ENCODE measurements at places on chromosomes 4 and X.

DNA sequence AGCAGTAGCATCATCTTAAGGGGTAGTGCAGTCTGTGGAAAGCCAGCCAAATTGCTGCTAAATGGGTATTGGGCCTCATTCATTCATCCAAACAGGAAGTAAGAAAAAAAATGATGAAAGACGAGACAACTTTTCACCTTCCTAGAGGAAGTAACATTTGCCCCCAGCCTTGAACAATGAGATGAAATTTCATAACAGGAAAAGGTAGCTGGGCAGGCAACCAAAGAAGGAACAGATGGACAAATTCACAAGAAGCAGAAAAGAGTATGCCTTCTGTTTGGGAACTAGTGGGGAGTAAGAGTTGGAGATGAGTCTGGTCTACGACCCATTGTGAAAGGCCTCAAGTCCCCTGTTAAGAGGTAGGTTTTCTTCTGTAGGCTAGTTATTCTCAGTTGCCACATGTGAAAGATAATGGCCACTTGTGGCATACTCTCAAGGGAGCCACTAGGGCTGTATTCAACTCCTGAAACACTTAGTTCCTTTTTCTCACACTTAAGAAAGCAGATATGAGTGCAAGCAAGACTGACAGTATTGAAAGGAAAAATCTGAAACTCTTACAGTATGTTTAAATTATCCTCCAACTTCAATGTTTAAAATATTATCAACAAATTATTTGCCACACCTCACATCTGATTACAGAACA lies 190.4 kb downstream of the AR start:
- DNase-seq: no peak

GRCh38 chr4:71186566-71187403 lies 152.0 kb upstream of the SLC4A4 start:
- no peak for DNase-seq

GRCh38 chr4:6076391-6076790 lies 58.2 kb upstream of the C4orf50 start:
- no peak for DNase-seq

- no peak for DNase-seq
Observed at GRCh38 chrX:109448282-109448938, 33.5 kb downstream of the GUCY2F start.

DNA sequence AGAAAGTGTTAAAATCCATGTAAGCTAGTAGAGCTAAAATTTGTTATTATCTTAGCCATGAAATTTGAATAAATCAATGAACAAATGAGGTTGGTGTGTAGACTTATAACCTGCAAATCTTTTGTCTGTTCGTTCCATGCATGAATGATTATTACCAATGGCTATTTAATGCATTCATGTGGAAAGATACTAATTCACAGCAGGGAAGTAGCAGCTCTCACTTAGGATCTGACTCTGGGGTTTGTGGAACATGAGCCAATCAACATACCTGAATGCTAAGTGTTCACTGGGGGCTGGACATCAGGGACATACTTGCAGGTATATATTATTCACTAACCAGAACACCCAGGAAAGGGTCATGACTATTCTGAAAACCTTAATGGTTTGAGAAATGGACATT lies 444.1 kb downstream of the STIM2 start:
- DNase-seq: no peak

DNA sequence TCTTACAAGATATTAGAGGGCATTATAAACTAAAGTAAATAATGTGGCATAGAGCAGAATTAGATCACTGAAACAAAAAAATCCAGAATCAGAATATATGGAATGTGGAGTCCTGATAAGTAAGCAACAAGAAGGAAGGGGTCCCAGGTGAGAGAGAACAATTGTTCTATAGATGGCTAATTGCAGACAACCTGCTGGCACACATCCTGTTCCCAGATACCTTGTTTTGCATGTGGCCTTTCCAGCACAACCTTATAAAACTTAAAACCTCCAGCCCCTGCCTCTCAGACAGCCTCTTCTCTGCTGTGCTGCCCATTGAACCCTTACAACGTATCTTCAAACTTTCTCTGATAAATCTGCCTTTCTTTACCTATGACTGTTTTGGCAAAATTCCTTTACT lies 4.7 kb upstream of the ZNF674 start:
- no peak for DNase-seq

- DNase-seq: no peak
Observed at GRCh38 chr4:122500852-122501501, 44.5 kb upstream of the IL2 start.

GRCh38 chr4:9931146-9931545 lies 90.2 kb downstream of the SLC2A9 start:
- DNase-seq: no peak

- DNase-seq: no peak
Observed at GRCh38 chrX:34813618-34814017, 129.0 kb upstream of the FAM47B start.

DNA sequence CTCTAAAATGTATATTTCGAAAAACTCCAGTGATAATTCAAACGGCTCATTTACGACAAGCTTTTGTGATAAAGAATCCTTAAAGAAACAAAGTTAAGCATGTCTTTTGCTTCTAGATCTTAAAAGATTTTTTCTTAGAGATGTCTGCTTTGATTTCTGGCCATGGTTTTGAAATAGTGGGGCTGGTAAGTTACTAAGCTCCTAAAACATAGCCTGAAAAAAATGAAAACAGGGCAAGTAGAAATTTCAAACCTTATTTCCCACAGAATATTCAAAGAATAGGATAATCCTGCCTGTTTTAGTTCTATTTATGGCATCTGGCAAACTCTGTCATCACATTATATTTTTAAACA lies 318.3 kb downstream of the ARHGAP24 start:
- no peak for DNase-seq

- no peak for DNase-seq
Observed at GRCh38 chrX:111411983-111412382, at the start of gene DCX. Gene DCX (minus strand): TSS chrX:111412192. CDS start chrX:111410398, 1,794 bp downstream.

- DNase-seq: no peak
Observed at GRCh38 chrX:104137496-104137895, 19.3 kb downstream of the SLC25A53 start.

DNA sequence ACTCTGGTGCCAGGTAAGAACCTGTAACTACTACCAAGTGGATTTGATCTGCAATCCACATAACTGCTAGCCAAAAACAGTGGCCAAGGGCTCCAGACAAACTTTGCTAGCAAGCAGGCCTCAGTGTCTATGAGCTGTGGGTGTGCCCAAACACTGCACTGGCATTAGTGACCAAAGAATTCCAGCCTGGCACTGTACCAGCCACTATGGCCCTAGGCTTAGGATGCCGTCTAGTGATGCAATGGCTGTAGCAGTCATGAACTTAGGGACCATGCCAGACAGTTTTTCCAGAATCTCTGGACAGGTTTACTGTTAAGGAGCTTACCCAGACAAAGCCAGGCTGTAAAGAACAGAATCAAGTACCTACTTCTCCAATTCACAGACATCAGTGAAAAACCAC lies 33.7 kb upstream of the PRR27 start:
- no peak for DNase-seq

- DNase-seq: no peak
Observed at GRCh38 chrX:141897690-141898089, 6.0 kb upstream of the MAGEC1 start.

DNA sequence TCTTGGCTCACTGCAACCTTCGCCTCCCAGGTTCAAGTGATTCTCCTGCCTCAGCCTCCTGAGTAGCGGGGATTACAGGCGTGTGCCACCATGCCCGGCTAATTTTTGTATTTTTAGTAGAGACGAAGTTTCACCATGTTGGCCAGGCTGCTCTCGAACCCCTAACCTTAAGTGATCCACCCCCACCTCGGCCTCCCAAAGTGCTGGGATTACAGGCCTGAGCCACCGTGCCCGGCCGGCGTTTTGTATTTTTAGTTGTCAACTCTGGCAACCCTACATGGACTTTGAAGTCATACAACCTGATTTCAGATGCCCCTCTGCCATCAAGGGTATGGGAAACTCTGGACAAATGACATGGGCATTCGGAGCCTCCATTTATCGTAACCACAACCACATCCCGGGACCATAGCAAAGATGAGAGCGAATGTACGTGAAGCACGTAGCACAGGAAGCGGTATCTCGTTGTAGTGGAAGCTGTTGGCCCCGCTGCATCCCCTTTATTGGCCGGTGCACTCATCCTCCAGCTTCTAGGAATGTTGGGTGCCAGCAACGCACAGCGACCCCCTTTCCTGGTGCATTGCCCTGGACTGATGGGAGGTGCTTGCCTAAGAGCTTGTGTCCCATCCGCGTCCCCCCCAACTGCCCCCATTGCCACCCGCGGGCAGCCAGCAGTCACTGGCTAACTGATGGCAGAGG lies 109.2 kb downstream of the PHKA2 start:
- no peak for DNase-seq

- no peak for DNase-seq
Observed at GRCh38 chr4:169311643-169312365, 41.0 kb upstream of the SH3RF1 start.

GRCh38 chr4:74930162-74930561 lies 2.8 kb upstream of the PARM1 start:
- no peak for DNase-seq

- DNase-seq: no peak
Observed at GRCh38 chrX:28312965-28313364, 274.3 kb upstream of the IL1RAPL1 start.

DNA sequence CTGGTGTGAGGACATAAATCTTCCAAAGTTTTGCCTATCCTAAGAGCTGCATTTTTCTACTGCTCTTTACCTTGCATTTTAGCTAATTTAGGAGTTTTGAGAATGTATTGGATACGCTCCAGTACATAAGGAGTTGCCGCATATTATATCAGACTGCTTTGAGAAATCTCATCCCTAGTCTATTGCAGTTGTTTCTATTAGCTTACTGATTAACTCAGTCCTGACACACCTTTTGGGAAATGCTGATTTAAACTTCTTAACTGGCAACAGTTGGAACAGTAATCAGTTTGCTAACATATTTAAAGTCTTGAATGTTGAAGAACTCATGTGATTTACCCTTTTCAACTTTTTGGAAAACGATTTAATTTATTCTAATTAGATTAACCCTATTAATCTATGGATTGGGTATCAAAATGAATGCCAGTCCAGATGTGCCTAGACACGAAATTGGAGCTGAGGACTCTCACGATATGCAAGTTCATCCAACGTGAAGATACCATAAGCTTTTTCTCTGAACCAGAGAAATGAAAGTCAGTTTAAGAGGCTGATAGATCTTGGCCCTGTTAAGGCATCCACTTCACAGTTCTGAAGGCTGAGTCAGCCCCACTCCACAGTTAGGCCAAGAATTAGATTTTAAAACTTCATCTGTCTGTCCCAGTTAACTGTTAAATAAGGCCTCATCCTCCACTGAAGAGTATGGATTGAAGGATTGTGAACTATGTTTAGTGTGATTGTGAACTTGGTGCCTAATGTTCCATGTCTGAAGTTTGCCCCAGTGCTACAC lies 90.0 kb downstream of the MAOA start:
- no peak for DNase-seq

GRCh38 chr4:150098214-150098613 lies 20.0 kb downstream of the DCLK2 start:
- DNase-seq: no peak

- DNase-seq: no peak
Observed at GRCh38 chr4:187171706-187172339, 448.2 kb upstream of the FAT1 start.

DNA sequence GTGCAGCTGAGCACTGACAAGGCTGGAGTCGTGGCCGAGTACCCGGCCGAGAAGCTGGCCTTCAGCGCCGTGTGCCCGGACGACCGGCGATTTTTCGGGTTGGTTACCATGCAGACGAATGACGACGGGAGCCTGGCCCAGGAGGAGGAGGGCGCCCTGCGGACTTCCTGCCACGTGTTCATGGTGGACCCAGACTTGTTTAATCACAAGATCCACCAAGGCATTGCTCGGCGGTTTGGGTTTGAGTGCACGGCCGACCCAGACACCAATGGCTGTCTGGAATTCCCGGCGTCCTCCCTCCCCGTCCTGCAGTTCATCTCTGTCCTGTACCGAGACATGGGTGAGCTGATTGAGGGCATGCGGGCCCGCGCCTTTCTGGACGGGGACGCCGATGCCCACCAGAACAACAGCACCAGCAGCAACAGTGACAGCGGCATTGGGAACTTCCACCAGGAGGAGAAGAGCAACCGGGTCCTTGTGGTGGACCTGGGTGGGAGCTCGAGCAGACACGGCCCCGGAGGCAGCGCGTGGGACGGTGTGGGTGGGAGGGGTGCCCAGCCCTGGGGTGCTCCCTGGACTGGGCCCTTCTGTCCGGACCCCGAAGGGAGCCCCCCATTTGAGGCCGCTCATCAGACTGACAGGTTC lies 24.3 kb downstream of the RGS12 start:
- no peak for DNase-seq

DNA sequence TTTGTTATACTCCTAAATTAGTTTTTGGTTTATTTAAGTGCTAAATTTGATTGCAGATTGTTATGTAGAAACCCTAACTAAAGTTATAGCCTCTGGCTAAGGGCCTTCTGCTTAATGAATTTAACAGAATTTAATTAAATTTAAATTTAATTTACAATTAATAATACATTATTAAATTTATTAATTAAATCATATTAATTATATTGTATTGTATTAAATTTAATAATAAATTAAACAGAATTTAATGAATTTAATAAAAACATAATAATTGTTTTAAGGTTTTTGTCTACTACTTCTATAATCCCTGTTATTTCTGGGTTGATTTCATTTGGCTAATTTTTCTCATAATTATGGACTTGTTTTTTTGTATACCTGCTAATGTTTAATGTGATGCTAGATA lies 141.9 kb upstream of the TECRL start:
- no peak for DNase-seq

- DNase-seq: no peak
Observed at GRCh38 chrX:66632473-66632872, 6.4 kb downstream of the EDA2R start.

All from stimulated activated CD8-positive, alpha-beta memory T cell treated with anti-CD3 and anti-CD28 coated beads, Interleukin-2, amount 100 ng/mL, for 1 hour (primary cell).